Inflammatory macrophage (primary cell): ENCODE measurements at places on chromosomes 11 and 22.
A peak's percentile ranks its signal among the peaks of the same experiment; 100 is the strongest.

DNA sequence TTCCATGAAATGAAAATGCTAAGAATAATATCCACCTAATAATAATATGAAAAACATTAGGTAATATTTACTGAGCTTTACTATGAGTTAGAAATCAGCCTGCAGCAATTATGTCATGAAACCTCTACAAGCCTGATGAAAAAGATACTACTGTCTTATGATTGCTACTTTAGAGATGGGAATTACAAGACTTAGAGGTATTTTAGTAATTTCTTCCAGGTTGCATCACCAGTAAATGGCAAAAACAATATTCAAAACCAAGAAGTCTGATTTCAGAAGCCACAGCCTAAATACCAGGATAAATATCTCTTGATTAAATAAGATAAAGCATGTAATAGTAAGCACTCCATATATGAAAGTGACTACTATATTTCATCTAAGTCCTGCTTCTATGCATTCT is 13.8 kb downstream of the OR5B21 start:
- DNase-seq, result no peak

DNA sequence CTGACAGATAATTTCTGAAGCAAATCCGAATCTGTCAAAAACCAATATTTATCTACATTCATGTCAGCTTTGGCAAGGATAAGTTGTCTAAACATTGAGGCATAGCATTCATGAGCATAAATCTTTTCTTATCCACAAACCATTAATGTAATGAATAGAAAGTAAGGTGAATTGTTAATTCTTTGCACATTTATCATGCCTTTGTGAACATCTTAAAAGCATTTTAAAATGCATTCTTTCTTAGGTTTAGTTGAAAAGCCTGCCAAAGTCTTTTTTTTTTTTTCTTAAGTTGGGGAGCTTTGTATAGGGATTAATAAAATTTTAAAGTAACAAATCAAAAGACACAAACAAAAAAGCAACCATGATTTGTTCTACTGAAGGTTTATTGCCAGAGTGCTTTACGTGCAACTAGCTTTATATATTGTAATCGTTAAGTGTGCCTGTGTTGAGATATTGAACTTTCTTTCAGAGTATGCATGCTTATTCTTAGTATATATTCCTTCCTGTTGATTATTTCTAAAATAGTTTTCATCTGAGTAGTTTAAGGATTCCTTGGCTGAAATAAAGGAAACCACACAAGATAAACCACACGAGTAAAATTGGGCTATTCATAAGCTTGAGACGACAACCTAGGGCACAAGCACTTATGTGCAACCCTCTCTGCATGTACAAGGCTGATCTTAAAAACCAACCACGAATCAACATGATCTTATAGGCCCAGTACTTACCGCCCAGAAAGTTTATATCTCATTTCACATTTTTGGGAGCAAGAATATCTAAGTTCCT is 1110.9 kb upstream of the CNTN5 start:
- DNase-seq, result no peak

- DNase-seq, result no peak
Measured at GRCh38 chr22:45583504-45583903, 80.8 kb downstream of the FBLN1 start.

DNA sequence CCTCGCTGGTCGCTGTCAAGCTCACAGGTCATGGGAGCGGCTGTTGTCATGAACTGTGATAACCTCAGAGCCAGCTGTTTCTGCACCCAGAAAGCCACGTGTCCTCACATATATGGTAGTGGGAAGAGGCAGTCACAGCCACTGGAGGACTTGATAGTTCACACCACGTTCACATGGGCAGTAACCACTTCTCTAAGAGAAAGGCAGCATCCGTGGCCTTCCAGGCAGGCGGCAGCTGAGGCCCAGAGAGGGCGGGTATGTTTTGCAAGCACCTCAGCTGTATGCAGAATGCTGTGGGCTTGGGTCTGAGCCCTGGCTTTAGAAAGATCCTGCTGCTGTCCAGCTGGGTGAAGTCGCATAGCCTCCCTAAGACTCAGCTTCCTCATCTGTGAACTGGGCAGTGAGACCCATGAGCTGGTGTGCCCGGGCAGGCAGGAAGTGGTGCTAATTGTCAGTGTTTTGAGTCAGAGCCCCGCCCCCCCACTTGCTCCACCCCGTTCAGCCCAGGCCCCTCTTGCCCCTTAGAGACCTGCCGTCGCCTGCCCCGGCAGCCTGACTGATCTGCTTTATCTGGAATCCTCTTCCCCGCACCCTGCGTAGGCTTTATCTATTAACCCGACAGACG is 13.3 kb downstream of the TTC38 start:
- DNase-seq, result peak; percentile 27

DNA sequence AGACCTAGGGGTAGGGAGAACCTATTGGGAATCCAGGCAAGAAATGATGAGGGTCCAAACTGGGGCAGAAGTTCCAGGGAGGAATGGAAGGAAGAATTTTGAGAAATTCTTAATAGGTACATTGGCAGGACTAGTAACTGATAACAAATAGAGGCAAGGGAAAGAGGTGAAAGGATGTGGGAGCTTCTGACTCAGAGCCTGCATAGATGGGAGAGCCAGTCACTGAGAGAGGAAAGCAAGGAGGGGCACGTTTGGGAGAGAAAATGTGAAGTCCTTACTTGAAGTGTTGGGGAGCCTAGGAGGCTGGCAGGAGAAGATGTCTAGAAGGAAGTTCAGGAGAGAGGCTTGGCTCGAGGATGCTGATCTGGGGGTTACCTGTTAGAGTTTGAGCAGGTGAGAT is 104.6 kb upstream of the NCAM1 start:
- no peak for DNase-seq

- DNase-seq, result no peak
Measured at GRCh38 chr11:413120-414081, 1.4 kb downstream of the SIGIRR start.

DNA sequence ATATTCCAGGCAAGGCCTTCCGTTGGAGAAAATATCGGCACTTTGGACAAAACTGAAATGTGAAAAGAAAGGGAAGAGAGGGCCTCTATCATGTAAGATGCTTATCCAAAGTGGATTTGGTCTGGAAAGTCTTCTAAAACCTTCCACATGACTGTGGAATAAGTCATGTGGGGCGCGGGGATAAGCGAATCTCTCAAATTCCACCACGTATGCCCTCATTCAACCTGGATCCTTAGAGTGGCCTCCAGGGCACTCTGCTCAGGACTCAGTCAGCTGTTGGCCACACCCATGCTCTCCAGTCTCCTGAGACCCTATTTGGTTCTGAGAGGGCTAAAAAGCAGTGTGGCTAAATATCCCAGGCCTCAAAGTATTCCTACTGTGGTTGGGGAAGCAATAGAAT is 2.0 kb upstream of the TIMP3 start:
- DNase-seq, result no peak

DNA sequence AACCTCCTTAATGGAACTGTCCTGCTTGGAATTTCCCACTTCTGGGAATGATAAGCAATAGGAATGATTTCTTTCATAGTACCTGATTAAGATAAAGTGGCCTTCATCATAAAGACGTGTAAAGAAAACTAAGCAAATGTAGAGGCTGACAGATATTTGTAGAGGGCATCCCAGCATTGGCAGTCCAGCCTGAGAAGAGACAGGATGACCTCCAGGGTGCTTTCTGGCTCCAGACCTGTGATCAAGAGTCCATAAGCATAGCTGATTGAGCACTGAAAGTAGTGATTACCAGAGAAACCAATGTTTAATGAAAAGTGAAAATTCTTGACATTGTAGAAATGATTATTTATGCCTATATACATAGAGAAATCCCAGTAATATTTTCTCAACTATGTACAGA is 33.6 kb downstream of the YAP1 start:
- no peak for DNase-seq

DNA sequence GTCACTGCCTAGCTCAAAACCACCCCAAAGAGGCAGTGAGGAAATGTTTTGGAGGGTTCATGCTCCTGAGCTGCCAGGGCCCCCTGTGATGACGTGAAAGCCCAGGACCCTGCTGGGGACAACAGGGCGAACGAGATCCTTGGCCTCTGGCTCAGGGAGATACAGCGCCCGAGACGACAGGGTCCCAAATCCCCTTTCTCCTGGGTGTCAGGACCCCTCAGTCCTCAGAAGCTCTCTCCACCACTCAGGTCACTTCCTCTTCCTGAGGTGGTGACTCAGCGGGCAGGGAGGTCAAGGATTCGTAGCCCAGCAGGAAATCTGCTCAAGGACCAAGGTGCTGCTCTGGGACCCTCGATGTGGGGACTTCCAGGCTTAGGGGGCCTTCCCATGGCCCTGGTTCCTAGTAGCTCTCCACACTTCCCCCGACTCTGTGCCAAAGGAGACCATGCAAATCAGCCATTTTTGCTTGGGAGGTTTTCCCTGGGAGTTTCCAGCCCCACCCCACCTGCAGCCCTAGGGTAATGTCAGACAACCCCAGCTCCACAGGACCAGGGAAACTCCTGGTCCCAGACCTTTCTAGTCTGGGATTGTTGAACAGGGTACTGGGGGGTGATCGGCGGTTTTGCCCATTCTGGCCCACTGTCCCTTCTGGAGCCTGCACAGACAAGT is 12.8 kb downstream of the BCL9L start:
- peak; percentile 18 for DNase-seq

DNA sequence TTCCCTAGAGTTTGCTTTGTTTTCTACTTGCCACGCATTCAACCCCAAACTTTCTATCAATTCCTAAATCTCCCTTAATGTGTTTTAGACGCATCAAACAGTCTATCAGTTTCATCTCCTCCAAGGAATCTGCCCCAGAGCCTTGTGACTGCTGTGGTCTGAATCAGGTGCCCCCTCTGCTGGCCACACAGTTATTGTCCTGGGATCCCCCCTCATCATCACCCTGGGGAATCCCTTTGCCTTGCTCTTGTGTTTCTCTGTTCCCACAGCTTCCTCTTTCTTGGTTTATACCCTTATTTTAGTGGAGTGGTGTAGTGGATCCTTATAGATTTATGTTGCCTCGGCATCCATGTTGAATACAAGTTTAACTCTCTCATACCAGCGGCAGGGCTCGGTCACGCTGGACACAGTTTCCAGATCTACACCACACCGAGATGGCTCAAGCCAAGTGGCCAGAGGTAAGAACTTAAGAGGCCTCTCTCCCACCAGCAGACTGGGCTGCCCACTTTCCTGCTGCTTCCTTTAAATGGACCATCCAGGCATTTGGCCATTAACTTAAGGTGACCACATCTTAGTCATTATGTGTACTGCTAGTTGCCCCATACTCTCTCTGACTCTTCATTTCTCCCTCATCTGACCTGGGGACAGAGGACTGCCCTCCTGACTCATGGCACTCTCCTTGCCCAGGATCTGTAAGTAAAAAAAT is 8.2 kb downstream of the UPB1 start:
- DNase-seq, result peak; percentile 90

DNA sequence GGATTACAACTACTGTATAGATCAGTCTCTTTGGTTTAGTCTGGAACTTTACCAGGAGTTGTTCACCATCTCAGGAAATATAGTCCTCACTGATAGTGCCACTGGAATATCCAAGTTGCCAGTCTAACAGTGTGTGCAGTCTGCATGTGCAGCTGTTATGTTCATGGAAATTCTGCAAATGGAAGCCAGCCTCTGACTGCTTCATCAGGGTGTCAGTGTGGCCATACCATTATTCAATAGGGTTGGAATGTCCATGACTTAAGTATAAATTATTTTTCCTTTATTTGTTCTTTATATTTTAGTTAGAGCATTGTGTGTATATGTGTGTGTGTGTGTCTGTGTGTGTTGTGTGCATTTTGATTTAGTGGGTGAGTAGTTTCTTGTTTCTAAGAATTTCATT is 51.8 kb downstream of the C11orf96 start:
- no peak for DNase-seq

DNA sequence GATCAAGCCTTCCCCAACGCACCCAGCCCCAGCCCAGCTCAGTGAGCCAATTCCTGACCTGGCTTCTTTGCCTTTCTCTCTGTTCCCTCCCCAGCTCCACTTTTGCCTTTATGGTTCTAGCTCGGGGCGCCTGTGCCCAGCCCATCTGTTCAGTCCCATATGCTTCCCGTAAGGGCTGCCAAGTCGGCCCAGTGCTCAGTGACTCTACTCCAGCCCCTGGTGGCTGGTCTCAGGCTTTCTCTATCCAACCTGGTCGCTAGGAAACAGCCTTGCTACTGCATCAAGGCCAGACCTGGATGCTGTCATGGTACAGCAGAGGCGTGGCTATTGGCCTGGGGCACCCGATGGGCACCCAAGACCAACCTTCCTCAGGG is 178.0 kb downstream of the DSCAML1 start:
- no peak for DNase-seq

DNA sequence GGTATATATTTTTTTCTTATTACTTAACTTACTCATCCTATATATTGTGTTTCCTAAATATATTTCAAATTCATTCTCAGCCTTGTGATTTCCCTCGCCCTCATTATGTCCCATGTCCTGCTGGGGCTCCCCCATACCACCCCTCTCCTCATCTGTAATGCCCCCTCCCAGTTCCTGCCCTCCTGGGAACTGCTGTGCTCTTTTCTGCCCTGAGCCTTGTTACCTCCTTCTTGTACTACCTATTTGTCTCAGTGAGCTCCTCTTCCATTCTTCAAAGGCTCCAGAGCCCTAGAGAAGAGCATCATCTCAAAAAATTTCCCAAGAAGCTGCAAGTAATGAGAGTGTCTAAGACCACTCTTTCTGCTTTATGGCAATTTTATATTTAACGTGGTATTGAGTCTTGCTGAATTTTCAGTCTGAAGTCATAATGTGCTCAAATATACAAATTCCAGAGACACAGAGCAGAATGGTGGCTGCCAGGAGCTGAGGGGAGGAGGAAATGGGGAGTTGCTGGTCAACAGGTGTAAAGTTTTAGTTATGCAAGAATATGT is 66.5 kb upstream of the TOP3B start:
- no peak for DNase-seq

GRCh38 chr11:131246663-131247062 is 123.8 kb upstream of the NTM start:
- DNase-seq, result no peak

DNA sequence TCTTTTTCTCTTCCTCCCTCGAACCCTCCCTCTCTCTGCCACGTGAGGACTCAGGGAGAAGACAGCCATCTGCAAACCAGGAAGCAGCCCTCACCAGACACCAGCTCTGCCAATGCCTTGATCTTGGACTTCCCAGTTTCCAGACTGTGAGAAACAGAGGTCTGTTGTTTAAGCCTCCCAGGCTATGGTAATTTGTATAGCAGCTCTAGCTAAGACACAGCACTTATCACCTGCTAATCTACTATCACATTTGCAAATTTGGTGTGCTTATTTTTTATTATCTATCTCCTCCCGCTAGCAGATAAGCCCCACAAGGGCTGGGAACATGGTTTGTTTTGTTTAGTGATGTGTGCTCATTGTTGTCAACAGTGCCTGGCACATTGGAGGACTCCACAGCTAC is 124.8 kb upstream of the OPCML start:
- no peak for DNase-seq

GRCh38 chr11:85318573-85318972 is 308.6 kb downstream of the DLG2 start:
- no peak for DNase-seq

DNA sequence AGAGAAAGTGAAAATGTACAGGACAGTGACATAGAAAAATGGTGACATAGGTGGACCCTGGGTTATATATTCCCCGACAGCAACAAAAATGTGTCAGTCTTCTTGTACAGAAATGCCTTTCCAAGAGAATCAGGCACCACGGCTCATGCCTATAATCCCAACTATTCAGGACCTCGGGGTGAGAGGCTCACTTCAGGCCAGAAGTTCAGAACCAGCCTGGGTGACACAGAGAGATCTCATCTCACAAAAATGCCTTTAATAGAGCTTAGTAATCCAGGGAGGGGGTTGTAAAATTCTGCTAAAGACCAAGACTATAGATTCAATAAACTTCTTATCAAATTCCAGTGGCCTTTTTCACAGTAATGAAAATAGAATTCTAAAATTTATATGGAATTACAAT is 10.7 kb downstream of the ZNF195 start:
- DNase-seq, result no peak
